ENCODE measurements at places on chromosomes 2 and 18. TPM values are rescaled to one million over a fixed set of nuclear protein-coding genes. Genes with fewer than 3 reads are reported as not detected.

- no peak for DNase-seq
These were observed 146.7 kb upstream of the VRK2 start for GRCh38 chr2:57899898-57900297.

DNA sequence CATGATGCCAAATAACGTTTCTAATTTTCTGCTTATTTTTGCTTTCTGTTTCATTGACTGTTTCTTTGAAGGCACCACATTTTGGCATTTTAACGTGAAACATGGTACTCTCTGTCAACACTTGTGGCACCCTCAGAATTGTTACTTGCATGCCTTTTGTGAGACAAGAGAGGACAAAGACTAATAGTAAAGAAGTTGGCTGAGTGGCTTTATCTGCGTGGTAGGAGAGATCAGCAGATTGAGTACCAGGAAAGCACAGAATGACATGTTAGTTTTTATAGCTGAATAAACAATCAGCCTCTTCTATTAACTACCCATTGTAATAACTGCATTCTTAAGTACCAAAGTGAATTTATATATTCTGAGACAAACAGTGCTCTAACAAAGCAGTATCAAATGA, 8.6 kb downstream of the ZNF638 start:
- no peak for DNase-seq

The ANO7 gene
- 2.6 TPM for polyA plus RNA-seq

DNA sequence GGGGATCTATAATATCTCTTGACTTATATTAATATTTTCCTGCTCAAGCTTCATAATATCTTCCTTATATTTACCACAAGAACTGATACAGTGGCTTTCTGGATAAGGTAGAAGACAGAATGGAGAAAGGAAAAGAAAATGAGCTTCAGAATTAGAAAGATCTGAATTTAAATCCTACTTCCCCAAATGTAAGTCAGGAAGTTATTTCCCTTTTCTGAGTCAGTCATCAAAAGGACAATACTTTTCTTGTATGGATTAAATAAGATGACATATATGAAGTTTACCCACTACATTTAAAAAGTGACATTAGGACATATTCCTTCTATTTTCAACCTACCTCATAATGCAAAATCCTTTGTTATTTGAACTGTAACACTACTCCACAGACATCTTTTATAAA, 19.0 kb downstream of the KRCC1 start:
- no peak for DNase-seq

The SERPINB11 gene
- polyA plus RNA-seq: not detected

The TTLL4 gene
- 52.0 TPM for polyA plus RNA-seq
